ENCODE measurements at places on chromosomes 16 and 17.

DNA sequence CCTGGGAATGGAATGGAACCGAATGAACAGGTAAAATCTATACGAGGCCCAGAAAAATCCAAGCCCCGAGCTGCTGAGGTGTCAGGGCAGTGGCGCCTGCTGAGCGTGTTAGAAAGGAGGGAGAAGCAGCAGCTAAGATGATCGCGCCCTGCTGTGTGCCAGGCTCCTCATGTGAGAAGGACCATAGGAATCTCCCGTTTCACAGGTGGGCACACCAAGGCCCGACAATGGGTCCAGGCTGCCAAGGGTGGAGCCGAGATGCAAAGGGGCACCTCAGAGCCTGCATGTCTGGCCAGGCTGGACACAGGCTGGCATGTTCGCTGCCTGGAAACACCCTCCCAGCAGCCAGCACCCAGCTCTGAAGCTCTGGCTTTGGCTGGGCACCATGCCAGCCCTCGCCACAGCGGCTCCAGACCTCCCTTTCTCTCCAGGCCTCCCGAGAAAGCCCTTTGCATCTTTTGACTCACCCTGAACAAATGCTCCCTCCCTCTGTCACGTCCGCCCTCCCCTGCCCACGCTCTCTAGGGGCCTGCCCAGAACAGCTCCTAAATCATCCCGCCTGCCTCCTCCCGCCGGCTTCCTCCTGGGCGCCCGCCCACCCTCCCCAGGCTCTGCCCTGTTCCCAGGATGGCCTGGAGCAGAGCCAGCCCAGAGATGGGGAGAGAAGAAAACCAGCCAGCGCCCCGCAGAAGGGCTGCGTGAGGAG lies 217.8 kb upstream of the GSE1 start:
- DNase-seq = no peak

DNA sequence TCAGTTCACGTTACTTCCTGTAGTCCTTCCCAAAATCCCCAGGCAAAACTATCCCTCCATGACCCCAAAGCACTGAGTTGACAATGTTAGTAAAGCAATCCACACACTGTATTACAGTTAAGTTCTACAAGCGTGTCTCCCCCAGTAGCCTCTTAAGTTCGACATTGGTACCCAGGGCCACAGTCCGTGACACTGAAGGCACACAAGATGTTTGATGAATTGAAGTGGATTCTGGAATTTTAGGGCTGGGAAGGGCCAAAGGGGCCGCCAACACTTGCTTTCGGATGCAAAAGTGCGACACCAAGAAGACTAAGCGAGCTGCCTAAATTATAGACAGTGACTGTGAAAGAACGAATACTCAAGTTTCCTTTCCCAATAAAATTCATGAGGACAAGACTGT lies 1.5 kb downstream of the VPS35 start:
- DNase-seq = no peak

- no peak for DNase-seq
Observed at GRCh38 chr16:50889276-50889675, 147.4 kb downstream of the CYLD start.

DNA sequence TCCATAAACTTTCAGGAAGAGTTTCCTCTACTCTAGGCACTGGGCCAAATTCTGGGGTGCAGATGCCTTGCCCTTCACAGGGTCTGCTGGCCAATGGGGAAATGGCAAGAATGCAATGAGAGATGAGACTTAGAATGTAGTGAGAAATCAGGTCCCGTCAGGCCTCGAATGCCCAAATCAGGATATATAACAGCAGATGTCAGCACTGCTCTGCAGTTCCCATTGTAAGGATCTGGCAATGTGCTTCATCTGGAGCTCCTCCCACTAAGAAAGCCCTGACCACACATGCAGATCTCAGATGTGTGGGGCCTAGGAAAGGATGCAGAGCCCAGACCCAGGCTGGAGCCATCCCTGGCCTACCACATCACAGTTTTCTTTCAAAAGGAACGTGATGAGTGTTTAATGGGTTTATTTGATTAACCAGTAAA lies 13.9 kb upstream of the LPCAT2 start:
- DNase-seq = no peak

GRCh38 chr17:34653511-34653910 lies 74.1 kb downstream of the TMEM132E start:
- DNase-seq = no peak

GRCh38 chr16:12458591-12459358 lies 344.9 kb downstream of the CPPED1 start:
- DNase-seq = no peak

DNA sequence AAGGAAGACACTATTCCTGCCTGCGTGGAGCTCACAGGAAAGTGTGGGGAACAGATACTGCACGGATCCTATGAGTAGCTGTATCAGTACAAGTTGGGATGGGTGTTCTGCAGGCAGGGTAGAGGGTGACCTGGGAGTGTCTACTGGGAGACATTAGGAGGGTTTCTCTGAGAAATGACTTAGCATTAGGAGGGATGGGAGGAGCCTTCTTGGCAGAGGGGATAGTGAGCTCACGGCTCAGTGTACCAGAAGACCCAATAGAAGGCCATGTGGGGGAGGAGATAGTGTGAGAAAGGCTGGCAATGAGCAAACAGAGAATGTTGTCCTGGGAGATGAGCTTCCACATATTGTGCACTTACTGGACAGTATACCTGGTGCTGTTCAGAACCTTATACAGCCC lies 109.1 kb downstream of the MSI2 start:
- DNase-seq = no peak

GRCh38 chr17:73533781-73534180 lies 110.5 kb downstream of the SDK2 start:
- DNase-seq = no peak

GRCh38 chr17:65346166-65346565 lies 209.0 kb downstream of the RGS9 start:
- no peak for DNase-seq

DNA sequence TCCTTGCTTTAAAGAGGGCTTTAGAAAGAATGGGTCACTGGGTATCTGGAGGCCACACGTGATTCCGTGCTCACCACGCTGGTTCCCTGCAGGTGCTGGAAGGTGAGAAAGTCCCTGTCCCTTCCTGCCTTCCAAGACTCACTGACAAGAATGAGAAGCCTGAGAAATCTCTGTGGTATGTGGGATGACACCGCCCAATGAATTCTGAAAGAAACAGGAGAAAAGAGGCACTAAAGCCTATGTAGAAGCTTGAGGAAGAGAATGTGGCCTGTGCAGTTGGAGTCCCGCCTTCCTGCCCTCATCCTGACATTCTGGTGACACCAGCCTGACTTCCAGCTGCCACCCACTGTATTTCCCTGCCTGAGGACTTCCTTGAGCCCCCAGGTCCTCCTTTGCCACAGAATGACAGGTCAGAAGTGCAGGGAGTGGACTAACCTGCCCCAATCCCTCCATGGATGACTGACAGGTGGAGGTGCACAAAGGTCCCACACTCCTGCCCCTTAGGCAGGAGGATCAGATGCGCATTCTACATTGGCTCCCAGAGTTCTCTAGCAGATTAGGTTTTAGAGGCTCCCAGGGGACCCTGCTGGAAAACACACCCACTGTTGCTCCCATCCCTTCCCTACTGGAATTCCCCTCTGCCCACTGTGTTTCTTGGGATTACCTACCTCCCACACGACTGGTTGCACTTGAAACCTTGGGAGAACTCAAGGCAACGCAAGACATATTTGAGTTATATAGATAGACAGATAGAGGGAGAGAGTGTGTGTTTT lies 38.6 kb upstream of the TENT4B start:
- no peak for DNase-seq

DNA sequence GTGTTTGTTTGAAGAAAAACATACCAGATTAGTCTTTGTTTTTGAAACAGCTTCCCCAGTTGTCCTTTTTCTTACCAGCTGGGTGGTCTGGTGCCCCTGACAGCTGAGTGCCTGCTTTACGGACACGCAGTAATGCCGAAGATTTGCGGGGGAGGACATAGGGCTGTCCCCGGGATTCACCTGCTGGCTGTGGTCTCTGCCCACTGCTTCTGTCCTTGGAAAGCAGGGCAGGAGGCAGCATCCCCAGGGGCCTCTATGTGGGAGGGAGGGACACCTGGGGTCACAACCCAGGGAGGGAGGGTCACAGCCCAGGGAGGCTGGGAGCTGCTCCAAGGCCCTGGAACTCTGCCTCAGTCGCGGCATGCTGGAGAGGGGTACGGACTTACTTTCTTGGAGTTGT lies 221.7 kb downstream of the NTN1 start:
- DNase-seq = no peak

DNA sequence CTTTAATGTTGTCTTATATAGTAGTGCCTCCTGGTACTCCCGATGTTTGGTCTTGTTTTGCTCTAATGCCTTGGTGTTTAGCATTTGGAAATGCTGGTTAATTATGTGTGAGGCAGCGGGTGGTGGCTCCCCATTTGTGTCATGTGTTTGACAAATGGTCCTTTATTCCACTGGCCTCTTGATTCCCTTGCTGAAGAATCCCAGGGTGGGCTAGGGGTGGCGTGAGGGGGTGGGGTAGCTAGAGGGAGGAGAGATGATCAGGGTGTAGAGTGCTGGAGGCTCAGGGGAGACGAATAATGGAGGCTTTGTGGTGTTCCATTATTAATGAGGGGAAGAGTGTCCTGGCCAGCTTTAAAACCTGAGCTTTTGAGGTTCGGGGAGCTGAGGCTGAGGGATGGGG lies 5.4 kb downstream of the DYNLL2 start:
- no peak for DNase-seq

DNA sequence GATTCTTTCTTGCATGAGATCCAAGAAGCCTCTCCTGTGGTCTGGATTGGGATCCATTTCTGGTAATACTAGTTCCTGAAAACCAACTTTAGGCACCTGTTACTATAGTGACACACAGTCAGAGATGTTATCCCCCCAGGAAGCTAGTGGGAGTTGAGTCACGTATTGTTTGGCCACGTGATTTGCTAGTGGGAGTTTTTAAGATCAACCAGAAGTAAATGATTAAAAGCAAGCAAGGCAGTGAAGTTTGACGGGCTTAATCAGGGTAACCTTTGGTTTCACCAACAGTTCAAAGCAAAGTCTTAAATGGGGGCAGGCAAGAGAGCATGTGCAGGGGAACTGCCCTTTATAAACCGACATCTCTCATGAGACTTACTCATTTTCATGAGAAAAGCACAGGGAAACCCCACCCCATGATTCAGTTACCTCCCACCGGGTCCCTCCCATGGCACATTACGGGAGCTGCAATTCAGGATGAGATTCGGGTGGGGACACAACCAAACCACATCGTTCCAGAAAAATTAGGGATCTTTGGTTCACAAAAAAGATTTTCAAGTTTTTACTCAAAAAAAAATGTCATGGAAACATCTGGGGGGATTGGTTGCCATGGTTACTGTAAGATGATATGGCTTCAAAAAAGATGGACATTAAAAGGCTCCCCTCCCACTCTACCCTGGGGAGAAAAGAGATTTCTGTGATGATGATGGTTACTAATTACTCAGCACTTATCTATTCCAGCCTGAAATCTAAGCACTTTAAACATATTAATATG lies 483.1 kb upstream of the ERCC4 start:
- DNase-seq = no peak

DNA sequence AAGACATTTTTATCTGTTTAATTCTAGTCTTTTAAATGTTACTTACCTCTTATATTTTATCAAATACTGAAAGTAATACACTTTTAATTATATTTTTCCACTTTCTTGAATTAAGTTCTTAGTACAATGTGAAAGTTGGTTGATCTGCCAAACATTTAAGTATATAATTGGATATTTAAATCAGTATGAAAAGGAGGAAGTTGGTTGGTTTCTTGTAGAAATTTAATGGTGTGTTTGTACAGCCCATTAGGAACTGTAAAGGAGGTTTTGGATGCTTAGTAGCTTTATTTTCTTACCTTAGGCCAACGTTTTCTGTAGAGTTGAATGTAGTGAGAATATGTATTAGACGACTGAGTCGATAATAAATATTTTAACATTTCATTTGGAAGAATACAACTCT lies 5.4 kb downstream of the NFATC3 start:
- no peak for DNase-seq

- no peak for DNase-seq
Observed at GRCh38 chr17:32673964-32674363, 187.2 kb downstream of the CDK5R1 start.

DNA sequence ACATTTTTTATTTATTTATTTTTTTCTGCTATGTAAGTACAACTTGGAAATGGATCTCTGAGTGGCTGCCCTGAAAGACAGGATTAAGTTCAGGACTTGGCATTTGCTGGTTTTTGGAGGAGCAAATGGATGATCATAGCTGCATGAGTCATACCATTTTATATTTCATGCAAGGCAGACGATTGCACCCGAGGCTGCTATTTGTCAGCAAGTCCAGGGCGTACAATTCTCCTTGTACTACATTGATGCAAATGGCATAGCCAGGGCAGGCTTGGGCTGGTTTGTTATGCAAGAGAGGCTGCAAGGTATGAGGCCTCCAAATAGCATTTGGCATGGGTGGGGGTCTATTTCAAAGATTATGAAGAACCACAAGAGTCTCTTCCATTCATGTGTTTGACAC lies 81.2 kb upstream of the CACNG3 start:
- no peak for DNase-seq

GRCh38 chr16:82882982-82883835 lies 256.4 kb downstream of the CDH13 start:
- DNase-seq = no peak

DNA sequence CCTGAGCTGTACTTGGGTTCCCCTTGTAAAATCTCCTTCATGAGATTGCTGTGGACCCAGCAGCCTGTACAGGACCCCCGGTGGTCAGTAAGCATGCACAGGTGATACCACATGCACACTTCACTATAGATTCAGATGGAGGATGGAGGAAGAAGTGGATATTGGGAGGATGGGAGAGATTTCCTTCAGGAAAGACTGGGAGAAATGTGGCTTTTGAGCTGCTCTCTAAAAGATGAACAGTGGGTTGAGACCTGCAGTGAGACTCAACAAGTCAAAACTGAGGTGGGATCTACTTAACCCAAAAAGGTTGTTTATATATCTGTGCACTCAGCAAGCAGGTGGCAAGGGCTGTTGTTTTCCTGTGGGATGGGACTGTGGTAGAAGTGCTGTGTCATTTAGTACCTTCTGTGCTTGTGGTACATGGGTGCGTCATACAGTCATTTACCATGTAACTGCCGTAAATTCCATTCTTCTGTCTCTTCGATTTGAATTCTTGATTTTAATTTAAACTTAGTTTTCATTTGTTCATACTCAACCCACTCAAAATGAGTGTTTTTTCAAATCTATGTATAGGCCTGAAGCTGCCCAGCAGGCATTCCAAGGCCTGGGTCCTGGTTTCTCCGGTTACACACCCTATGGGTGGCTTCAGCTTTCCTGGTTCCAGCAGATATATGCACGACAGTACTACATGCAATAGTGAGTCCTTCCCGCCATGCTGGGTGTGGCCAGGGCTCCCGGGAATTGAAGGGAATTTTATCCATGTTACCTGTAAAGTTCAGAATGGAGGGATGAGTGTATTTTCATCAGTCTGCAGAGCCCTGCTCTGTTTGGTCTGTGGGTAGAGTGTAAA lies 6.9 kb downstream of the HERPUD1 start:
- DNase-seq = no peak

All from activated gamma-delta T cell (primary cell).